ENCODE measurements at places on chromosomes 13 and 19.

DNA sequence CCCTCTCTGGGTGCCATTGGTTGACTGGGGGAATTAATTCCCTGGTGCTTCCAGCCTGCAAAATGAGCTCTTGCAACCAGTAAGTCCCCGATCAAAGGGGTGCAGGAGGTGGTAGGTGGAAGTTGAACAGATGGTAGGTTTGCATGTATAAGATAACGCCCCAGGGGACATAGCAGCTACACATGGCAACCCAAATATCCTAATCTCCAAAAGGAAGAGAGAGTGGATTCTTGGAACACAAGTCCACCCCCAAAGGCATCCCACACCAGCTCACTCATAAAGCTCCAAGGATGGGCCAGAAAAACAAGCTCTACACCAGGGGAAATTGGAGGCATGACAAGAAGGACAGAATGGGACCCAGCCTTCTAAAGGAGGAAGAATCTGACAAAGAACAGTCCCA is 4.8 kb downstream of the CD209 start:
- peak; percentile 35 for DNase-seq

GRCh38 chr13:110590577-110590976 is 24.8 kb upstream of the NAXD start:
- no peak for DNase-seq

- no peak for DNase-seq
Observed at GRCh38 chr13:109297628-109298027, 488.8 kb downstream of the IRS2 start.

DNA sequence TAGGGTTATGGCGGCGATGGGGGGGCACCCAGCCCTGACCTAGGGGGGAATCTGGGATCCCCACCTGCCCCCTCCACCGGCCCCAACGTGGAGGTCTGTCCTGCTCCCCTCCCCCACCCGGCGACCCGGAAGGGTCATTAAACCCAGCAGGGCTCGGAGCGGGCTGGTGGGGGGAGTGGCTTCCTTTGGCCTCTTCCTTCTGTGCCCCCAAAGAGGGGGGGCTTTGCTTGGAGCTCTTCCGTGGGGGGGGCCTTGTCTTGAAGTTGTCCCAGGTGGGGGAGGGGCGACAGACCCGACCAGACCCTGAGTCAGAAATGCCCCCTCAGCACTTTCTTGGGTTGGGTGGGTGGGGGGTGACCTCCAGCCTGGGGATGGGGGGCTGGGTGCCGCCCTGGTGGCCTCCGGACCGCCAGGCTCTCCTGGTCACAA is 1.5 kb downstream of the ARID3A start:
- DNase-seq: peak; percentile 46

GRCh38 chr19:1754636-1755466 is 1.5 kb downstream of the ONECUT3 start:
- peak; percentile 19 for DNase-seq

DNA sequence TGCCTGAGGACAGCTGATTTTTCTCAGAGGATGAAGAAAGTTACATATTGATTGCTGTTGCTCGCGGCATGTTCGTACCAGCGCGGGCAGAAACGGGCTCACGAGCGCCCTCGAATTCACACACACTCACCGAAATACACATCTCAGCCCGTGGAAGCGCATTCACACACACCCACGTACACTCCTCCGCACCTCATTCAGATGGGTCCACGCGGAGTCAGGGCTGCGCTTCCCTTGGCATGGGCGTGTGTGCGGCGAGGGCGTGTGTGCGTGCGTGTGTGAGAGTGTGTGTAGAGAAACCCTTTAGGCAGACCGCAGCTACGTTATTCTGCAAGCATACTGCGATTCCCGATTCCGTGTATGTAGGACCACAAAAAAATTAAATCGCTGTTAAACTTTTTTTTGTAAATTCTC is 2.1 kb upstream of the PCDH17 start:
- DNase-seq: no peak

DNA sequence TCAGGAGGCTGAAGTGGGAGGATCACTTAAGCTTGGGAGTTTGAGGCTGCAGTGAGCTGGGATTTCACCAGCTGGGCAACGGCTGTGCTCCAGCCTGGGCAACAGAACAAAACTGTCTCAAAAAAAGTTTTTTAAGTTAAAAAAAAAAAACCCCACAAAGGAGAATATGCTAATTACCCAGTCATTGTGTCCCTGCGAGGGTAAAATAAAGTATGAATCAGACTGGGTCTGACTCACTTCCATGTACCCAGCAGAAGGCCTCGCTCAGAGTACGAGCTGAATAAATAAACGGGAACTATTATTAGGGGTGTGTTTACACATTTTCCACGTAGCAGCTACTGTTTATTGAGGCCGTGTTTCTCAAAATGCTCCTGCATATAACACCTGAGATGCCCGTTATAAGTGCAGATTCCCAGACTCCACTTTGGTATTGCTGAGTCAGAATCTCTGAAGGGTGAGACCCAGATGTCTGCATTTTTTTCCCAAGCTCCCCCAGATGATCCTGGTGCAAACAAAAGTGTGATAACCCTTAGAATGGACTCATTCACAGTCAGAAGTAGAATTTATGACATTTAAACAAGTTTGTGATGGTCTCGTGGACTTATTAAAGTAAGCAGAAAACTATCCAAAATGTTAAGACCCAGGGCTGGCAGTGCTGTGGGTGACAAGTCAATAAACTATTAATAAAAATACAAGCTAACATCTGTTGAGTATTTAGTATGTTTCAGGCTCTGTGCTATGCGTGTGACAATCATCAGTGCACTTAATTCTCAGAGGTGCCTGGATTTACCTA is 28.2 kb downstream of the KCNC3 start:
- no peak for DNase-seq

DNA sequence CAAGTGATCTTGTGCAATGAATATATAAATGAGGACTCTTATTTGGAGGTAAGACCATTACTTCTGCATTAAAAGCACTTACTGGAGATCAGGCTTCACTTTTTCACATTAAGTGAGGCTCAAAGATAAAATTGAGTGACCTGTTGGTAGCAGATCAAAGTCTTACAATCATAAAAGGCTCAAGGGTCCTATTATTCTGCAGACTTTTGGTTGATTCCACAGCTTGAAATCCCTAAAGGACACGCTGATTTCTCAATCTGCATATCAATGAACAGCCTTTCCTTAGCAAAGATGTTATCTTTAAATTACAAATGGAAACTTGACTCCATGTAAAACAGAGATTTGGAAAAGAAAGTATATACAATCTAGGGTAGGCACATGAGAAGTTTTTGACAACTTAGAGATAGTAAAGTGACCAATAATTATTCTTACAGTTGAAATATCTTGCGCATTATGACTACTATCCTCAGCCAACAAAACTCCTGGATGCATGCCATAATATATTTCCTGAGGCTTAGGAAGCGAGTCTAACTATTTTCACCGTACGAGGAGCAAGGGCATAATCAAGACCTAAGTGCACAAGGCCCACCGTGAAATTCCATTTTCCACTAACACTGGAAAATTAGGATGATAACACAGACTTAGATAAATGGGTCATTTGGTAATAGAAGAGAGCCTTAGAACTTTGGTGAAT is 640.7 kb downstream of the LIG4 start:
- DNase-seq: no peak

- DNase-seq: no peak
Observed at GRCh38 chr13:99657848-99658260, 156.6 kb downstream of the TM9SF2 start.

DNA sequence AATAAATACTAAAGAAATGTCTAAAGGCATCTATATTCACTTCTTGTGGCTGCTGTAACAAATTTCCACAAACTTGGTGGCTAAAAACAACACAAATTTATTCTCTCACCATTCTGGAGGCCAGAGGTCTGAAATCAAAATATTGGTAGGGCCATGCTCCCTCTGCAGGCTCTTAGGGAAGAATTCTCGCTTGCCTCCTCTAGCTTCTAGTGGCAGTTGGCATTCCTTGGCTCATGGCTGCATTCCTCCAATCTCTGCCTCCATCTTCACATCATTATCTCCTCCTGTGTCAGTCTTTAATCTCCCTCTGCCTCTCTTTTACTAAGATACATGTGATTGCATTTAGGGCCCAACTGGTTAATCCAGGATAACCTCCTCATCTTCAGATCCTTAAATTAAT is 54.1 kb upstream of the RFXAP start:
- DNase-seq: no peak

- DNase-seq: no peak
Observed at GRCh38 chr19:14150041-14150769, 13.8 kb upstream of the ASF1B start.

DNA sequence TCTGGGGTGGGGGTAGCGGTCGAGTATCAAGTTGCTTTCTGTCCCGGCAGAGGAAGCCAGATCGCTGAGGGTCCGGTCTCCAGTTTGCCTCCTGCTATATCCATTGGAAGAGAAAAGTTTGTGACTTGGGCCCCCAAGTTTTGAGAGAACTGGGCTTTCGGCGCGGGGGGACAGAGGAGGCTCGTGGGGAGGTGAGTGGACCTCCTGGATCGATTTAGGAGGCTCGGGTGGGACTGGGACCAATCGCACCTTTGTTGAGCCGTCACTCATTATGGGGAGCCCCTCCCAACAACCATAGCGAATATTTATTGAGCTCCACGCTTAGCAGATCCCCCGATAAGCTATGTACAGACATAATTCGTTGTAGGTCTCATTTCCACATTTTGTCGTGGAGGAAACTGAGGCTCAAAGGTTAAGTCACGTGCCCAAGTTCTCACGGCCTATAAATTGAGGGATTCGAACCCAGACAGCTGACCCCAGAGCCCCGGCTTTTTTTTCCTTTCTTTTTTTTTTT is 909 bp downstream of the RFXANK start:
- no peak for DNase-seq

- no peak for DNase-seq
Observed at GRCh38 chr19:4664642-4665041, 5.5 kb downstream of the MYDGF start.

DNA sequence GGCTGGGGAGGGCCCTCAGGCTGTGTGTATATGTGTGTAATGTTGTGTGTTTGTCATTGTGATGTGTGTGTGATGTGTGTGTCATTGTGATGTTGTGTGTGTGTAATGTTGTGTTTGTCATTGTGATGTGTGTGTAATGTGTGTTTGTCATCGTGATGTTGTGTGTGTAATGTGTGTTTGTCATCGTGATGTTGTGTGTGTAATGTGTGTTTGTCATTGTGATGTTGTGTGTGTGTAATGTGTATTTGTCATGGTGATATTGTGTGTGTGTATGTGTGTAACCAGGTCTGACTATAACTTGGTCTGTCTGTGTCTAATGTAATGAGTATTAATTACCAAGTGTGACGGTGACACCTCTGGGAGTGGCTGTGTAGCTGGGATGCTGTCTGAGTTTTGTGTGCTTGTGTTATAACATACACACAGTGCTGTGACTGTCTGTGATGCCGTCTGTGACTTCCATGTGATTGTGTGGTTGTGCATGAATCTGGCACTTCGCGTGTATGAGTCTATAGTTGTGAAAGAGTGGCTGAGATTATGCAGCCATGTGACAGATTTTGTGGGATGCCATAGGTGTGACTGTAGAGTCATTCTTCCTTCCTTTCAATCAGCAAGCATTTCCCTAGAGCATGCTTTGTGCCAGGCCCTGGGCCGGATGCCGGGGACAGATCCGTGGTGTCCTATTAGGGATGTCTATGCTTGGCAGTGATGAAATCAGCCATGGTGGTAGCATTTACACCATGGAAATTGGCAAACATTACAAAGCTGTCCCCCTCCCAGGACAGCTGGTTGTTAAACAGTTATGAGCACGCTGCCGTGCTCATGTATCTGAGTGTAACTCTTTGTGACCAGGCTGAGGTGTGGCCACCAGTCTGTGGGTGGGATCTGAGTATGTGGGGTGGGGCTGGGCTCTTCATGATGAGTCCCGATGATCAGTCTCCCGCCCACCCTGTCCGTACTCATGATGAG is 6.4 kb downstream of the TNFSF14 start:
- no peak for DNase-seq

DNA sequence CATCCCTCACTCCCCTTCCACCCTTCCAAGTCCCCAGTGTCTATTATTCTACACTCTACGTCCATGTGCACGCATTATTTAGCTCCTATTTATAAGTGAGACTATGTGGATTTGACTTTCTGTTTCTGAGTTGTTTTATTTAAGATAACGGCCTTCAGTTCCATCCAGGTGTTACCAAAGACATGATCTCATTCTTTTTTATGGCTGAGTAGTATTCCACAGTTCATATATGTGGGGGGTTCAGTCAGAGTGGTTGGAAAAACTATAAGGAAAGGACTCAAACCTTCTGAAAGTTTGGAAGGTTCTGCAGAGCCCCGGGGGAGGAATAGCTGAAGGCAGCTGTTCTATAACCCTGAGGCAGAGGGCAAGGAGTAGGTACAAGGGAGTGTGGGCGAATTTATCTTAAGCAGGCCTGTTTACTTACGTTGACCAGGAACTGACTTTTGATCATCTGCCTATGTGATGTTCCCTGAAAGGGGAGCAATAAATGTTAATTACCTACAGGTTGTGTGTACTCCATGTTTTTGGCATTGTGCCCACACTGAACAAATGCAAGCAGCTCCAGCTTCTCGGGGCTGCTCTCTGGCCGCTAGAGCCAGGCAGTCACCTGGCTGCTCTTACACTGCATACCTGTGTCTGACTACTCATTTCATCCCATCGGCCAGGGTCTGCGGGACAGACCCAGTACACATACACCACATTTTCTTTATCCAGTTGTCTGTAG is 13.5 kb upstream of the ADGRE1 start:
- no peak for DNase-seq

- peak; percentile 66 for DNase-seq
Observed at GRCh38 chr19:33416307-33417215, 43.1 kb downstream of the CEBPG start.

DNA sequence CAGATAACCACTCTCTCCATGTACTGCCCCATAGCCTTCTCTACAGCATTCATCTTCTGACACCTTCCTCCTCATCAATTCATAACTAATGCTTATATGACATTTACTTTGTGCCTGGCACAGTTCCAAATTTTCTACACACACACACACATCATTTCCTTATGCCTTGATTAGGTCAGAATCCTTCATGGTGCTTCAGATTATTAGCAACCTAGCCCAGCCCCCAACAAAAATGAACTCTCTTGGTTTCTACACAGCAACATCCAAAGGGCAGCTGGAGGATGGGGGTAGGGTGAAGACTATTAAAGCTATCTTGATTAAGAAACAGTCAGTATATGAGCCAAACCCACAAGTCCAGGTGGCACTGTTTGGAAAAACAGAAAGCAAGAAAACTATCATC is 3.7 kb downstream of the RUBCNL start:
- DNase-seq: no peak

DNA sequence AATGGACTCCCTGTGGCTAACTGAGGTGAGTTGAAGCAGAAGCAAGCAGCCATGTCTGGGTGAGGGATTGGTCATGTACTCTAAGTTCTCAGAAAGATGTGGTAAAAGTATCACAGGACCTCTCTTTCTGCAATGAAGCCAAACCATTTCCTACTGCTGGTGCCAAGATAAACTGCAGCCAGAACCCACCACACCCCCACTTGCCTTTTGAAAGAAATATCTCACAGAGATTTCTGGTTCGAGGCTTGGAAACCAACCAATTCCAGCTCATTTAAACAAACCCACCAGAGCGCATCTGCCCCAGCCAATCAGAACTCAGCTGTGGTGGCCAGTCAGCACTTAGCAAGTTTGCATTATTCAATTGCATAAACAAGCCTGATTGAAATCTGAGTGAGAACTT is 204.5 kb upstream of the ATXN8OS start:
- no peak for DNase-seq

All from GM12865 (cell line).